ENCODE measurements at places on chromosomes 6 and 20.

DNA sequence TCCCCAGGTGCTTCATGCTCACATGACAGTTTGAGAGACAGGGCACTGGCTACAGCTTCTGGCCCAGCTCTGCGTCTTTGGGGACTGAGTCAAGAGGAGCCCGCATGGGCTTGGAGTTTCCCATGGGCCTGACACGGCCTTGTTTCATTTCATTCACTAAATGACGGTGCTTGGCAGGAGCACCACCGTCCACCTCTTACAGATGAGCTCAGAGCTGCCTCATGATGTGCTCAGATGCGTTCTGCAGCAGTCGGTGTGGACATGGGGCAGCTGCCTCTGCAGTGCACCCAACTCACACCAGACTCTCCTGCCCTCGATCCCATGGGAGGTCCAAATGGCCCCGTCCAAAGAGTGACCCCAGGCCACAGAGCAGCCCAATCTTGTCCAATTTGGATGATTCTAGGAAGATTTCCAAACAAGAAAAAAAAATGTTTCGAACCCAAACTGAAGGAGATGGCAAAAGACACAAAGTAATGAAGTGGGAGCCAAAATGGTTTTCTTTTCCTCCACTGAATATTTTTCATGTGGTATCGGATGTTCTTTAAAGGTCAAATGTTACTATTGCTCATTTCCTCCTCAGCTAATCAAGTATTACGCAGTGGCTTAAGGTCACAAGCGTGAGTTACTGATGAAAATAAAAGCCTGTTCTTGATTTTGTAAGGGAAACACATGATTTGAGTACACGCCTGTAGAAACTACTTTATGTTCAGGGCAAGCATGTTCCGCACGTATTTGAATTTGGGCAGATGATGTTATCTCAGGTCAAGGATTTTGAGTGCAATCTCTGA, 524.2 kb downstream of the CDH26 start:
- DNase-seq: no peak

GRCh38 chr6:42901538-42901957, 14.3 kb upstream of the PTCRA start:
- DNase-seq: peak; percentile 93

GRCh38 chr20:32354592-32355416, 3.3 kb upstream of the ASXL1 start:
- no peak for DNase-seq

- no peak for DNase-seq
Measured at GRCh38 chr20:46063652-46064054, 26.1 kb downstream of the NCOA5 start.

DNA sequence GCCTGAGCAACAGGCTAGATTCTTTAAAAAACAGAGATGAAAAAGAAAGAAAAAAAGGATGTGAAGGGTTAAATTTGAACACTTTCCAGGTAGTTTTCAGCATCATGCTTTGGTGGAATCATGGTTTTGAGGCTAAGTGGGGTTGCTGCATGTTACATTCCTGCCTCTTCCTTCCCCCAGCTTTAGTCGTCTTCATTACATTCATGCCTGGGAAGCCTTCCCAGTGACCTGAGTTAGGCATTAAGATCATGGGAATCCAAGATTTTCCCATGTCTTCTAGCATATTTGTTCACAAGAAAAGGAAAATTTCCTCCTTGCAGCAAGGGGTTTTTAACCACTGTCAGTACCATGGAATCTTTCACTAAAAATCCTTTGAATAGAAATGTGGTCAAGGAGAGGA, 12.0 kb downstream of the TPX2 start:
- no peak for DNase-seq

DNA sequence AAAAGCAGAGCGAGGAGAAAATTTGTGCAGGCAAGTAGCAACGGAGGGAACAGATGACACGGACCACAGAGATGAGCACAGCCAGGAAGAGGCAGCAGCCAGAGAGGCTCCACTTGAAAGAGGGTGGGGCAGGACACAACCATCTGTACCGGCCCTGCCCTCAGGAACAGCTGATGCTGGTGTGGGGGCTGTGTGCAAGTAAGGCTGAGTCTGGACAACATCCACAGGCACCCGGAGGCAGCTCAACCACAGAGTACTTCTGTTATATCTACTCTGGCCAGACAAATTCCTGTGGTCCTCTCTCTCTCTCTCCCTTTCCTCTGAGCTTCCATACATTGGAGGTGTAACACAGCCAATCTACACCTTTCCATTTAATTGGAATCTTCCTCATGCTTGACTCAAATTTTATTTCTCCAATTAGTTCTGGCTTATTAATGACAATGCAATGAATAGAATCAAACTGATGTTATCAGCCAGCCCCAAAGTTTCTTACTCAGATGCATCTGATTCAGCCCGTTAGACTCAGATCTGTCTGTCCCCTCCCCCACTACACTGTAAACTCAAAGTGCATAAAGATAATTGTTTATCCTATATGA, 24.9 kb downstream of the KIF13A start:
- no peak for DNase-seq

DNA sequence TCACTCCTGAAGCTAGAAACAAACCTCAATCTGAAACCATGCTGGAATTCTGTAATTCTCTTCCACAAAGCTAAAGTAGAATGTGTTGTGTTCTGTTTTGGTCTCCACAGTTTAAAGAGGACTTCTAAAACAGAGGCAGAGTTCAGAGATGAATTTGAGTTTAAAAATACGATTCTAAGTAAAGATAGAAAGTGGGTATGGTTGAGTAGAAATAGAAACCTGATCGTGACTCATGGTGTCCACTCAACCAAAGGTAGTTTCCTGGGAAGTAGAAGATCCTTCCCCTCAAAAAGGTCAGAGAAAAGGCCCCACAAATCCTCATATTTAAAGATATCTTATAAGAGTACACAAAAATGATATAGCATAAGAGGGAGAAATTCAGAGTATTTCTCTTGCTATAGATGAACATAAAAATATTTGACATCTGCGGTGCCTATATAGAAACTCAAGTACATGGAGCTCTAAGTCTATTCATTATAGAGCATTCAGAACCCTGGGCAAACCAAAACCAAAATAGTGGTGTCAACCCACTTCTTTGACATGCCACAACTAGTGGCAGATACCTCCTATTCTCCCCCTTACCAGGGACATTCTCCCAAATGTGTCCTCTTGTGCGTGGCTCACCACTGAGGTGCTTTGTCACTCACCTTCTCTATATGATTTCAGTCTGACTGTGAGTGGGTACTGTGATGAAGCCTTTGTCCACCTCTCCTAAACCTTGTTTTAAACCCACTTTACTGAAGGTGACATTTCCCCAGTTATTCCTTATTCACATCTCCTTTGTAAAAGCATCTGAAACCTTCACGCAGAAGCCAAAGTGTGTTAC, 84.5 kb downstream of the PLCB1 start:
- no peak for DNase-seq

DNA sequence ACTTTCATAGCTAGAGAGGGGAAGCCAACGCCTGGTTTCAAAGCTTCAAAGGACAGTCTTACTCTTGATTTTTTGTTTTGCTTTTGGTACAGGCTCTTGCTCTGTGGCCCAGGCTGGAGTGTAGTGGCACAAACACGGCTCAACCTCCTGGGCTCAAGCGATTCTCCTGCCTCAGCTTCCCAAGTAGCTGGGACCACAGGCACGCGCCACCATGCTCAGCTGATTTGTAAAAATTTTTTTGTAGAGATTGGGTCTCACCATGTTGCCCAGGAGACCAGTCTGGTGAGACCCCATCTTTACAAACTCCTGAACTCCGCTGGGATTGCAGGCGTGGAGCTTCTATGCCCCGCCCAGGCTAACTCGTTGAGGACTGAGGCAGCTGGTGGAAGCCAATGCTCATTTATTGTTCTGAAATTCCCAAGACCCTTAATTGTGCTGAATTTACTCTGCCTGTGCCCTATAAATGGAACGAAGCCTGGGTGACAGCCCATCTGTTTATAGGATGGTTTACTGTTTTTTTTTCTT, 18.0 kb downstream of the SRSF3 start:
- DNase-seq: no peak

- no peak for DNase-seq
Measured at GRCh38 chr6:3852391-3852790, 3.2 kb downstream of the FAM50B start.

GRCh38 chr20:24402188-24402587, 67.2 kb upstream of the SYNDIG1 start:
- DNase-seq: no peak

DNA sequence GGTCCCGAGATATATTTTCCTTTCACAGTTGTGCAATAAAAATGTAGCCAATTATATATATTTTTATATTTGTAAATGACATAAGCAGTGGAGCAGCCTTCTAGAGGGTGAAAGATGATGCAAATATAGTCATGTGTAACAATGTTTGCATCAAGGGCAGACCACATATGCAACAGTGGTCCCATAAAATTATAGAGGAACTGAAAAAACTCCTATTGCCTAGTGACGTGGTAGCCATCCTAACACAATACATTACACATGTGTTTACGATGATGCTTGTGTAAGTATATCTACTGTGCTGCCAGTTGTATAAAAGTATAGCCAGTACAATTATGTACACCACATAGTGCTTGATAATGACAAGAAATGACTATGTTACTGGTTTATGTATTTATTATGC, 162.8 kb downstream of the ZFAND3 start:
- DNase-seq: no peak

DNA sequence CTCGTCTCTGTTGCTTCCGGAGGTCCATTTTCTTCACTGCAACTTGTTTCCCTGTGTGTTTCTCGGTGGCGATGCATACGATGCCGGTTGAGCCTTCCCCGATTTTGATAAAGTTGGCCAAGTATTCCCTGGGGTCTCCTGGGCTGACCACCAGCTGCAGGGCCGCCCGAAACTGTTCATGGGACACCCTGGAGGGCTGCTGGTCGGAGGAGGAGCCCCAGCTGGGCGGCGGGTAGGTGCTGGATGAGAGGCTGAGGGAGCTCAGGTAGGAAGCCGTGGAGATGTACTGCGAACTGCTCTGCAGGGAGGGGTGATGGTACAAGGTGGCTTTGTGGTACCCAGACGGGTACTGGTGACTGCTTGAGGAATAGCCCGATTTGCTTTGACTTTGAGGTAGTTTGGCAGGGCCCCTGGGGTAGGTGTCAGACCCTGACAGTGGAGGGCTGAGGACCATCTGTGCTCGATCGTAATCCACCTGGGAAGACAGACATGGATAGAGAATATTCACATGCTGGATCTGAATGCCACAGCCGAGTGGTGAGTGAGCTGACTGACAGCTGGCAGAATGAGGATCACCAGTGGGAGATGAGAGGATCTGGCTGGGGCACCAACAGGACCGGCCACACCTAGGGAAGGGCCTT, 51.6 kb downstream of the LAMP5 start:
- DNase-seq: no peak

DNA sequence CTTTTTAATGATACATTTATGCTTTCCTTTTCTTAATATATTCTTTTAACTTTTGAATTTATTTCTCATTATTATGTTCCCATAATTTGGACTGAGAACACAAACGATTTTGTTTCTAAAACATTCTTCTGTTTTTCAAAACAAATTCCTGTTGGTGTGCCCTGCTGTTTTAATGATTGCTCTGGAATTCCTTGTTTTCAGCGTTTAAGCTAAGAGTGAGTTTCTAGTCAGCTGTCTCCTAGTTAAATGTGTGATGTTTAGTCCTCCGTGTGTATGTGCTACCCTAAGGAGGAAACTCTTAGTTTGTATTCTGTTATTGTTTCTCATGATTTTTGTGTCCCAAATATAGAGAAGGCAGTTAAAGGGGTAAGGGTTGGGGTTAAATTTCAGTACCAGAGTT, 306.1 kb upstream of the RGS17 start:
- DNase-seq: no peak

- no peak for DNase-seq
Measured at GRCh38 chr6:144434308-144434990, 149.3 kb downstream of the UTRN start.

DNA sequence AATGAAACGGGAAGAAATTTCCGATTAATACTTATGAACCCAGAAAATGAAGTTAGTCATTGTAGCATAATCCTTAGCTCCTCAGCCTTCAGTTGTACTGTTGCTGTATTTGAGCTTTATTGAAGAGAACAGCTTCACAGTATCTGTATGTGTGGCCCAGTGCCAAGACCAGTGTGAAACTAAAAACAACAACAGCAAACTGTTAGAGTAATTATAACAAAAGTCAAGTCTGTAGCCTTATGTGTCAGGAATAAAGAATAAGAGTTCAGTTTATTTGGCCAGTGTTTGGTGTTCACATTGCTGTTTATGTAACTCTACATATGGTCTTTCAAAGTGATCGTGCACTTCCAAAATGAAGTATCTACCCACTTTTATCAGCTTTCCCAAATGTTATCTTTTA, 70.9 kb downstream of the ARID1B start:
- no peak for DNase-seq

DNA sequence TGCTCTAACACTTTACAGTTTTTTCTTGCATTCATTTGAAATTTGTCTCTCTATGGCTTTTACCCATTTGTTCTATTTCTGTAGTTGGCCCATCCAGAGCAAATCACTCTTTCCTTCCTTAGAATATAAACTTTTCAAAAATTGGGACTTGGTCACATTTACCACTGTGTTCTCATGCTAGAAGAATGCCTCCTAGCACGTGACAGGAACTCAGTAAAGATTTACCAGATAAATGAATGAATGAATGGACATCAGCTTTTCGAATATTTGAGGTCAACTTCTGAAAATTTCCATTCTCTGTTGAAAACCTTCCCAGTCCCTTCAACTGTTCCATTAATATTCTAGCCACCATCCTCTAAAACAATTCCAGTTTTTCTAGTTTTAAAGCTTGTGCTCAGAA, 294.5 kb downstream of the CD83 start:
- DNase-seq: no peak

DNA sequence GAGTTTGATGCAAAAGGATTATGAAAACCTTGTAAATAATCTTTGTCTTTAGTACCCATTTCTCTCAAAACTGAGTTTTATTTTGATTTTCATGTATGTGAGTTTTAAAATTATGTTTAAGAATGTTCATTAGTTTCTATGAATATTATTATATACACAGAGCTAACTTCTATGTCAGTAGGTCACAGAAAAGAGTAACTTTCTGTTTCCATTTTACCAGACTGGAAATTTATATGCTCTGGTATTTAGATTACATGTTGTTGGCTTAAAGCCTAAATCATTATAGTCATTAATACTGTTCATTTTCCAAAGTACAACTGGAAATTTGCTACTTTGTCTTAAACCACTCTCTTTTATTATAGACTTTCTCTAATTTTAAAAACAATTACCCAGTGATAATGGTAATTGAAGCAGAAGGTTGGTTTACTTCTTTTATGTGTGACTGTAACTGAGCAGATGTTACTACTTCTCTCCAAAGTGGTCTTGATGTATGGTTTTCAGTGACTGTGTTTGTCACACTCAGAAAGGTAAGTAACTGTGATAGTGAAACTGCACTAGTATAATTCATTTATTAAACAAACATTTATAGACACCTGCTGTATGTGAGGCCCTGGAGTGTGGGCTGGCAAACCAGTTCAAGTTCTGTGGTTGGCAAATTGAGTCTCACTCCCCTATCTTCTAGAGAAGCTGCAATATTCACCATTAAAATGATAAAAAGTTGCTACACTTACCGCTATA, 13.2 kb downstream of the CRYBG1 start:
- DNase-seq: no peak

DNA sequence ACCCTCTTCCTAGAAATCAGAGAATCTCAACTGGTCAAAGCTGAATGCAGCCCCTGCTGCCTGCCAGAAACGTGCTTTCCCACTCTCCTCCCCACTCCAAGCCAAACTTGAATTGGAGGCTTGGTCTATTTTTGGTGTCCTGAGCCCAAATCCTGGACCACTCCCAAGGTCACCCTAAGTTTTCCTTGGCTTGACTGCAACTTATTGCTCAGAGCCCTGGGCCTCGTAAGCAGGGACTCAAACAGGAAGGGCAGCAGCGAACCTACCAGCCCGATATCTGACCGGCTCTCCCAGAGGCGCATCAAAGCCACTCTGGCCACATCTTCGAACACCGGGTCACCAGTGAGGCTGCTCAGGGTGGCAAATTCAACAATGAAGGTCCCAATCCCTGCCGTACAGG, 12.7 kb downstream of the EDEM2 start:
- DNase-seq: no peak

All from Karpas-422 (cell line).